ENCODE measurements at places on chromosomes 3 and 15.
A peak's percentile ranks its signal among the peaks of the same experiment; 100 is the strongest.

GRCh38 chr15:69515508-69515907 lies 62.9 kb downstream of the RPLP1 start:
- ATAC-seq = no peak

GRCh38 chr15:38904298-38904697 lies 339.7 kb upstream of the RASGRP1 start:
- ATAC-seq = no peak

- ATAC-seq = no peak
Observed at GRCh38 chr3:159898147-159898546, 90.5 kb upstream of the IL12A start.

DNA sequence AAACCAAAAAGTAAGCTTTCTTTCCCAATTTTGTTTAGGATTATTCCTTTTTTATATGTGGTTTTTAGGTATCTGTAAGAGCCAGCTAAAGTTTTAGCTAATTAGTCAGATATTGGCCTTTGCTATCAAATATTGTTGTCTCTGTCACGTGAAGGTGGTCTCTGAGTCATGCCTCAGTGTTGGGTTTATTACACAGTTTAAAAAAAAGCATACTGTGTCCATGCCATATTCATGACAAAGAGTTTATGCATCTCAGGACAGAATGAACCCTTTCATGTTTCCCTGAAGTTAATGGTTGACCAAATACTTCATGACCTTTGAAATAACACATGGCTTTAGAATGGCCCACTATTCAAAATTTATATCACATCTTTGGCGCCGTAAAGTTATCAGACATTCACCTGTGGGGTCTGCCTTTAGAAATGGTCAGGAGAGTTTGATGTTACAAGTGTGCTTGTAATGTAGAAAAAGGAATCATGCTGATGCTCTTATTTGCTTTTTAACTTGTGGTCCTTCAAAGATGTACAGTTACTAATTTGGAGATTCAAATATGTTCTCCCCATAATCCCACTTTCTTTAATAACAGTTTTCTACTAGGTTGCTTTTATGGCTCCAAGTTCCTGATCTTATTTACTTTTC lies 101.5 kb downstream of the MYRIP start:
- ATAC-seq = no peak

DNA sequence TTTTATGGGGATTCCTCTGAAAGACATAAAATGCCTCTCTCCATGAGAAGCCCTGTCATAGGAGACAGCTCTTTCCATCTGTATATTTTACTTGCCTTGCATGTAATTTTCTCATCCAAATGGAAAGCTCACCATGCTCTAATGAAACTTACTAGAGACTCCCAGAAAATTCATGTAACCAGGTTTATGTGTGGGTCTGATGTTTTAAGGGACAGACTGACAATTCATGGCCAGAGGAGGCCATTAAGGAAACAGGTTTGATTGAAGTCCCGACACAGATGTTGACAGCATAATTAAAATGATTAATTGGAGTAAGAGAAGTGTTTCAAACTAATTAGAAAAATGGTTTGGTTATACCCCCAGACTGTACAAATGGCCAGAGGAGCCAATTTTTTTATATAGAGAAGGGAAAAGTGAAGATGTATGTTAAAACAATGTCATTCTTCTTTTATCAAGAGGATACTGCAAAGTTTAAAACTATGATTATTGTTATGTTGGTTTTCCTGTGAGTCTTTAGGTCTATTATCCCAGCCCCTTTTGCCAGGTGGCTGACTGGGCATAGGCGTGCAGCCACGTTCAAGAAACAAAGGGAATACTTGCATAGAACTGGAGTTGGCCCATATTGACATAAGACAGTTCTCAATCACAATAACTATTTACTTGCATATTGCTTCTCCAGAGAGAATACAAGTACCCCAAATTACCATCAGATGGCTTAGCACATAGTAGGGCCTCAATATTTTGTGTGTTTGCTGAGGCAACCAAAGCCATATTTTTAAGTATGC lies 64.8 kb downstream of the RBMS3 start:
- no peak for ATAC-seq

DNA sequence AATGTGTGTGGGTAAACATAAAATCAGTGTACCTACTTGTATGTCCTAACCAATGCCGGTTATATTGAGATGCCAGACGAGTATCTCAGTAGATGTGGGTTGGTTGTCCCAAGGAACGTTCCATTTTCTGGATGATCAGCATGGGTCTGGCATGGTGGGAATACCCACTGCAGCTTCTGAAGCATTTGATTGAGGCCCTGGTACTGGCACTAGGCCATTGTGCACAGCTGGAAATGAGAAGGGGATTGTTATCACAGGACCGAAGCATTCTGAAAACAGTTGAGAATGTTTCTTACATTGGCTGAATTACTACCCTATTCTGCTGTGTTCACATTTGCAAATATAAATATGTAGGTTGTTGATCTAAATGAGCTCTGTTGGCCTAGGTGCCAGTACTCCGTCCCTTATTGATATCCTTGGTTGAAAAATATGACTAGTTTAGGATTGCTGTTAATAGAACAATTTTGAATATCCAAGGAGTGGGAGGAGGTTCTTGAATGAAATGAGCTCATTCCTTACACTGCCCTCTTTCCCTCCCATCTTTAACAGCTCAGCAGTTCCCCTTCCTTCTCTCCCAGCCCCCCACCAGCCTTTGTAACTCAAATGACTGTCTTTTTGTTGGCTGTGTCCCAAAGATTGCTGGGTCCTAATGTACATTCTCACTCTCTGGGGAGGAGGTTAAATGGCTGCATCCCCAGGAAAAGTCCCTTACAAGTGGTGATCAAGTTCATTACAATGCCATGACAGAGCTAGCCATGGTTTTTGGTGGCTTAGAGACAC lies 293.3 kb upstream of the TPM1 start:
- ATAC-seq = no peak

DNA sequence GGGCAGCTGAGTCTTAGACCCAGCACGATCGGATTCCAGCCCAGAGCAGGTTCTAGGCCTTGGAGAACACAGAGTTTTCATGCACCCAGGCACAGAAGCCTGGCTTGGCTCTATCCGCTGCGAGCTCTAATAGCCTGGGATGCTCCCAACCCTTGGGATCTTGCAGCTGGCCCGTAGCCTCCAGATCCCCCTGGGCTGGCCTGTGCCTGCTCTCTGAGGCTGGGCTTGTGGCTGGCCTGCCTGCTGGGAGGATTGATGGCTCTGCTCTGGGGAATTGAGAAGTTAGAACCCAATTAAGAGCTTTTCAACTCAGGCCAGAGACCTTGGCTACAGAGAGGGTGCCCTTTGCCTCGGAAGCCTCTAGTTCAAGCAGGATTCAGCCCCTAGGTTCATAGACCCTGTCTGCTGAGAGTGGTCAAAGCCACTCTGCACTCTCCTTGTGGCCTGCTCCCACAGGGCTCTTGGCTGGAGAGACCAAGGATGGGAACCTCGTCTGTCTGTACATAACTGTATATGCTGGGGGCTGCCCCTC lies 64.4 kb downstream of the MAGEF1 start:
- ATAC-seq = no peak

GRCh38 chr3:172216911-172217310 lies 177.5 kb downstream of the FNDC3B start:
- ATAC-seq = no peak

GRCh38 chr3:85148036-85148435 lies 189.2 kb downstream of the CADM2 start:
- ATAC-seq = no peak

- ATAC-seq = no peak
Observed at GRCh38 chr3:156102267-156102931, 18.0 kb upstream of the KCNAB1 start.

DNA sequence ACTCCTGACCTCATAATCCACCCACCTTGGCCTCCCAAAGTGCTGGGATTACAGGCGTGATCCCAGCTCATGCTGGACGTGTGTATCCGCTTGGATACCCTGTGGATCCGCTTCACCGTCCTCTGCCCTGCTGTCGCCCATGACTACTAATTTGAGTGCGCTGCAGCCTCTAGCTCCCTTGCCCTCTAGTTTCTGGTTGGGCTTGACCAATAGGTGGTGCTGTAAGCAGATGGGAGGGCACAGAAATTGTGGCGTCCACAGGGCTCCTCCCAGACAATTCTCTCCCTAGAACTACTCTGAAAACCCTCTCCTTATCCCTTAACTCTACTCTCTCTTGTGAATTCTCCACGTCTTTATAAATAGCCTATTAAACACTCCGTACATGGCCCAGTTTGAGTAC lies 36.2 kb downstream of the ZPLD1 start:
- no peak for ATAC-seq

- no peak for ATAC-seq
Observed at GRCh38 chr3:192843119-192843518, 74.5 kb downstream of the MB21D2 start.

DNA sequence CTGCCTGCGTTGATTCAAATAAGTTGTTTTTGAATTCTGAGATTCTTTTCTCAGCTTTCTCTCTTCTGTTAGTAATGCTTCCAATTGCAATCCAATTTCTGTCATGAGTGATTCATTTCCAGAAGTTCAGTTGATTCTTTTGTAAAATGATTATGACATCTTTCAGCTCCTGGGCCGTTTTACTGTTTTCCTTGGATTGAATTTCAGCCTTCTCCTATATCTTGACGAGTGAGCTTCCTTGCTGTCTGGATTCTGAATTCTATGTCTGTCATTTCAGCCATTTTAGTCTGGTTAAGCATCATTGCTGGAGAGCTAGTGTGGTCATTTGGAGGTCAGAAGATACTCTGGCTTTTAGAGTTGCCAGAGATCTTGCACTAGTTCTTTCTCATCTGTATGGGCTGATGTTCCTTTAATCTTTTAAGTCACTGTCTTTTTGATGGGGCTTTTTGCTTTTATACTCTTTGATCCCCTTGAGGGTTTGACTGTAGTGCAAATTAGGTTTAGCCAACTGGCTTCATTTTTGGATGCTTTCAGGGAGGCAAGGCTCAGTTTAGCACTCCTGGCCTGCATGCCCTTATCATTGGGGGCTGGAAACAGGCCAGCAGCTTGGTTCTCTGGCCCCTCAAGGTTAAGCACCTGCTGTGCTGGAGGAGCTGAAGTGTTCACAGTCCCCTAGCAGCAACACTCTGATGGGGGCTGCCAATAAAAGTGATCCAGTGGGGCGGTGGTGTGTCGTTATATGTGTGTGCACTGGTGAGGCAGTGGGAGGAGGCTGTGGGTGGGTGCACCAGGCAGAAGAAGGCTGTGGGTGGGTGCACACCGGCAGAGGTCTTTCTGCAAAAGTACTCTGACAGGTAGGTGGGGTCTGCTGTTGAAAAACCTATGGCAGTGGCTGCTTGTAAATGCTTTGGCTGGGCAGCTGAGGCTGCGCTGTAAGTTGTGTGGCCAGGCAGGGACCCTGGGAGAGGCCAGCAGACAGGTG lies 51.2 kb downstream of the MCTP2 start:
- peak; percentile 11 for ATAC-seq

- ATAC-seq = no peak
Observed at GRCh38 chr15:76903251-76903681, 1.9 kb downstream of the SCAPER start.

GRCh38 chr15:70169147-70169546 lies 71.4 kb upstream of the TLE3 start:
- ATAC-seq = no peak

DNA sequence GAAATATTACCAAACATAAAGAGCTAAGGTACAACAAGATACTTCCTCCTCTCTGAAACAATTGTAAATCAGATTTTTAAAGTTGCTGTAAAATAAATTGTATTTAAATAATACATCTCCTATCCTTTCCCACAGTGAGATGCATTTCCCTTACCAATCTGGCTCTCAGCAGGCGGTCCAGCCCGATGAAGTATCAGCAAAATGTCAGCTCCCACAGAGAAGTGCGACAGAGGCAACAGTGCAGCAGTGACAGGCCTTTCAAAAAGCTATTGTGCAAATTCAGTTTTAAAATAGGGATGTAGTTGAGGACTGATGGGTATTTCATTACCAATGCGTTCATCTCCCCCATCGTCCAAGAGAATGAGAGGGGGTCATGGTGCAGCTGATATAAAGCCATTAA lies 733.2 kb upstream of the GOLIM4 start:
- no peak for ATAC-seq

- ATAC-seq = no peak
Observed at GRCh38 chr15:40366457-40367370, 8.7 kb downstream of the DISP2 start.

- ATAC-seq = peak; percentile 46
Observed at GRCh38 chr3:108125550-108126071, 34.8 kb upstream of the CD47 start.

DNA sequence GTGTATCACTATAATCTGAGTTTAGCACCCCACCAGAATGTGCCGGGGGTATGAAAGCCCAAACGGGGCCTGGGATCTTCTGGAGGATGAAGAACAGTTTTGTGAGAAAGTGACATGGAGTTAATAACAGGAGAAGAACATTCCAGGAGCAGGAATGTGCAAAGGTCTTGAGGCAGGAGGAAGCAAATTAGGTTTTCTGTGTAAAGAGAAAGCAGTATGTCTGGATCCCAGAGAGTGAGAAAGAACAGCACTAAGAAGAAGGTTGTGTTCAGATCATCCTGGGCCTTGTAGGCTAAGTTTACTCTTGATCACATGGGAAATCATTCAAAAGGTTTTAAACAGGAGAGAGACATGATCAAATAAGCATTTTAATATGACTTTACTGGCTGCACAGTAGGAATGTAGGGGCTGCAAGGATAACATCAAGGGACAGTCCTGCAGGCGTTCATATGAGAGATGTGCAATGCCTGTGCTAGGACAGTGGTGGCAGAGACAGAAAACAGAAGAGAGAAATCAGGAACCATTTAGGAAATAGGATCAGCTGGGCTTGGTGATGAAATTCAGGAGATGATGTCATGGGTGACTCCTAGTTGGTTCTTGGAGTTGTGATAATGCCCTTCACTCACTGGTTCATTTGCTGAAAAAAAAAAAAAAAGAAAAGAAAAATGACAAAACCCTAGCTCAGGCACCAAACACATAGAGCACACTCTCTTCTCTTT lies 113.5 kb downstream of the TNIK start:
- ATAC-seq = peak; percentile 0

- ATAC-seq = no peak
Observed at GRCh38 chr3:163261056-163261455, 1764.4 kb downstream of the OTOL1 start.

- ATAC-seq = no peak
Observed at GRCh38 chr3:38446812-38447211, 6.9 kb upstream of the ACVR2B start.

- ATAC-seq = peak; percentile 90
Observed at GRCh38 chr3:106176734-106177133, 307.9 kb upstream of the CBLB start.

DNA sequence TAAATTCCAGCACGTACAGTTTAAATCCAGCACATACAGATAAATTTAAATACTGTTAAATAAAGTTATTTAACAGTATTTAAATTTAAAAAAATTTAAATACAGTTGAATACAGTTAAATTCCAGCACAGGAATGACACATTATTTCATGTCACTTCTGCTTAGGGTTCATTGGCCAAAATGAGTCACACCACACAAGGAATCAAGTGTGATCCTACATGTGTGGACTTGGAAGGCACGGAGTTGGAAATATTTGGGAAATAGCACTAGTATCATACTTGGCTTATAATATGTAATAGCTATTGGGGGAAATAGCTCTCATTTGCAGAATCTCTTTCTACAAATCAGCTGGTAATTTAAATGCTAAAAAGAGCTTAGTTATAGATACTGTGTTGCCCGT lies 10.6 kb downstream of the RAB7A start:
- ATAC-seq = no peak

GRCh38 chr15:76147906-76148570 lies 88.3 kb downstream of the TMEM266 start:
- peak; percentile 58 for ATAC-seq

GRCh38 chr15:68199340-68199739 lies 5.8 kb downstream of the CALML4 start:
- ATAC-seq = no peak

GRCh38 chr3:152656972-152657355 lies 178.0 kb upstream of the P2RY1 start:
- no peak for ATAC-seq

GRCh38 chr3:106347350-106347749 lies 478.5 kb upstream of the CBLB start:
- no peak for ATAC-seq
